Muscle of leg (tissue), 16 donors: ENCODE measurements at places on chromosomes 3 and 15. TPM values are rescaled to one million over a fixed set of nuclear protein-coding genes. Genes with fewer than 3 reads are reported as not detected.

FILIP1L gene
- polyA plus RNA-seq: 55.2 TPM

SOX14 gene
- not detected for polyA plus RNA-seq

SKOR1 gene
- polyA plus RNA-seq: 0.65 TPM

PLXND1 gene
- polyA plus RNA-seq: 148 TPM

SERPINI2 gene
- 0.18 TPM for polyA plus RNA-seq

SPATA12 gene
- 0.16 TPM for polyA plus RNA-seq

TMEM40 gene
- polyA plus RNA-seq: 12.8 TPM

SLC28A1 gene
- polyA plus RNA-seq: 0.45 TPM

RASGRF1 gene
- polyA plus RNA-seq: 0.12 TPM

DNA sequence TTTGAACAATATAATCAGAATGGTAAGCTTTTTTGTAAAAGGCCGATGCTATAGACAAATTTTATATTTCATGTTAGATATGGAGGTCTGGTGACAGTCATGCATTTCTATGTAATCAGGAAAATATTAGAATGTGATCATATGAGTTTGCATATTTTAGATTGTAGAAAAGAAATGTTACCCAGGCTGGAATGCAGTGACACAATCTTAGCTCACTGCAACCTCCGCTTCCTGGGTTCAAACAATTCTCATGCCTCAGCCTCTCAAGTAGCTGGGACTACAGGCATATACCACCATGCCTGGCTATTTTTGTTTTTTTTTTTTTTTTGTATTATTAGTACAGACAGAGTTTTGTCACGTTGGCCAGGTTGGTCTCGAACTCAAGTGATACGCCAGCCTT lies 152.0 kb downstream of the LMLN start:
- no peak for DNase-seq

- no peak for DNase-seq
These were observed 24.0 kb downstream of the CFAP100 start for GRCh38 chr3:126418661-126419131.

- DNase-seq: peak; percentile 66
These were observed 559 bp upstream of the LRRN1 start for GRCh38 chr3:3798631-3799113.

- DNase-seq: no peak
These were observed 238.0 kb downstream of the PLCL2 start for GRCh38 chr3:17122758-17123157.

- DNase-seq: peak; percentile 76
These were observed 228.2 kb upstream of the ZPLD1 start for GRCh38 chr3:102206511-102207031.

- no peak for DNase-seq
These were observed 368.5 kb upstream of the STAC start for GRCh38 chr3:36011791-36012190.

- DNase-seq: no peak
These were observed 716.8 kb upstream of the BCHE start for GRCh38 chr3:166554023-166554422.

GRCh38 chr15:90300988-90301706 lies 35.7 kb downstream of the NGRN start:
- DNase-seq: peak; percentile 45

- DNase-seq: no peak
These were observed 231.5 kb downstream of the LRTM1 start for GRCh38 chr3:54696313-54696712.

DNA sequence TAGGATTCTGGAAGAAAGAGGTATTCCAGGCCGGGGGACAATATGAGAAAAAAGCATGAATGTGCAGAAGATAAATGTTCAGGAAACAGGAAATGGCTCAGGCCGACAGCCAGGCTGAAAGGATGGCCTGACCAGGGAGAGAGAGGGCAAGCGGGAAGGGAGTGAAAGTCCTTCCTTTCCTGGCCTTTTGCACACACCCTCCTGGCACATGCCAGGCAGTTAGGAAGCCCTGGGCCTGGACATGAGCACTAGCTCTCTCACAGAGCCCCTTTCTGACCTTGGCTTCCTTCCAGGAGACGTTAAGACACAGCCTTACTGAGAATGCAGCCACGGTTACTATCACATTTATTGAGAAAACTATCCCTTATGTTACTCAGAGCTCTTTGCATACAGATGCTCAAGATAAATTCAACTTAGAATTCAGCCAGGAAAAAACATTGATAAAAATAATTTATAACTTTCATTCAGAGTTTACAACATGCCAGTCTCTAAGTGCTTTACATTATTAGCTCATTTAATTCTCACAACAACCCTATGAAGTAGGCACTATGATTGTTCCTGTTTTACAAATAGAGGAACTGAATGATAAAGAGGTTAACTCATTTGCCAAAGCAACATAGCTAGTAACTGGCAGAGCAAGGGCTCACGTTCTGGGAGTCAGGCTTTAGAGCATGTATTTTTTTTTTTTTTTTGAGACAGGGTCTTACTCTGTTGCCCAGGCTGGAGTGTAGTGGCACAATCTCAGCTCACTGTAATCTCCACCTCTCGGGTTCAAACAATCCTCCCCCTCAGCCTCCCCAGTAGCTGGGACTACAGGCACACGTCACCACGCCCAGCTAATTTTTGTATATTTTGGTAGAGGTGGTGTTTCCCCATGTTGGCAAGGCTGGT lies 39.4 kb upstream of the SMAD3 start:
- DNase-seq: peak; percentile 78

DNA sequence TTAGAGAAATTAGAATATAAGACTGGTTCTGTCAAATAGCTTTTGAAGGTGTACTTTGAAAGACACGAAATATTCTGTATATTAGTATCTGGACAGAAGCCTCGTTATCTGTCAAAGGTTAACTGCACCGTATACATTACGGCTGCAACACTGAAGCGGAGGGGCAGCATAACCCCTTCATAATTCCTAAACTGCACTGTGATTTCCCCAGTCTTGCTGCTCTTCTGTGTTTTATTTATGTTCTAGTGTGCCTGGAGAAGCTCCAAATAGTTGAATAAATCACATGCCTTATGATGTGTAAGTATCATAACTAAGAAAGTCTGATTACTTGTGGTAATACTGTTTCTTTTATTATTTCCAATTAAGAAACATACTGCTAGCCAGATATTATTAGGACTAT lies 285.7 kb upstream of the ROBO2 start:
- DNase-seq: no peak

DNA sequence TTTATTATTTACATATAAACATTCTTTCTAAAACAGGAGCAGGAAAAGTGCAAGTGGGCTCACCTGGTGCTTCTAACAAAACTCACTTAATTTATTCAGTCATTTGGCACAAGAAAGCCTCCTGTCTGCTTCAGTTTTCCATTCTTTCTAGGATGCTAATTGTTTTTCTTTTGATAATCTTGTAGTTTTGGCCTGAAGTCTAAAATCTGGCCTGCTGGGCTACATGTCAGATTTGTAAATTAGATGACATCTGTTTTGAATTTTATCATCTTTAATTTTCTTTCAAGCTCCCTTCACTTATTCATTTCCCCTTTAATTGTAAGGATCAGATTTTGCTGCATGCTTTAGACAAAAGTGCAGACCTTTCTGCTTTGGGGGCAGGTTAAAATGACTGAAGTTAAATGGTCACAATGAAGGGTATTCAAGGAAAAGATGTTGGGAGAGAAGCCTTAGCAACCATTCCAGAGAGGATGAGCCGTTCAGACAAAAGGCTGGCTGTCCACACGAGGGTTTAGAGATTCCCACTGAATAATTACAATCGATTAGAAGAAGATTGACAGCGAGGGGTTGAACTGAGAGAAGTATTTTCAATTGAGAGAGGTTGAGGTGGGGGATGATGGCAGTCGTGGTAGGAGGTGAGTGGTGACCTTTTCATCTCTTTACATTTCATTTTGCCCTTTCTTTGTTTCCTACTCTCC lies 59.9 kb upstream of the PTX3 start:
- peak; percentile 22 for DNase-seq

DNA sequence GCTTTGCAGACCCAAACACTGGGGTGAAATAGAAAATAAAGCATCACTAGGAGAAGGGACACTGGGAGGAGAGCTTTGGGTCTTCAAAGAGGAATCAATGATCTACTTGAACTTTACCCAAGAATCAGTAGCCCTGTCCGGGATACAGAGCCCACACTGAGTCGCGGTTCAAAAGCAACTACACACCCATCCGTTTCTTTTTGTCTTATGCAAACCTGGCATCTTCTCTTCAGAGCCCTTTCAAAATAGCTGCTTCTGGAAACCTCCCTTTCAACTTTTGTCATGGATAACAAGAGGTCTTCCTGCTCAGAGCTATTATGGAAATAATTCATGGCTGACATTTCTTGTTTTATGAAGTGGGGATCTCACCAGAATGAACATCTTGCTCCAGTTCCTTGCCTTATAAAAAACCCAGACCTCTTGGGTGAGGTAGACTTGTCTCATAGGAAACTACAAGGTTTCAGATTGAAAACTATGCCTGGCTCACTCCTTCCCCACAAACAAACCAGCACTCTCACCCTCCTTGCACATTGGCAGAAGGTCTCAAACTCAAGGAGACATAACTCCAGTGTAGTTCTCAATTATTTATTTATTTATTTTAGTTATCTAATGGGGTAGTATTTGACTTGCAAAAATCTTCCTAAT lies 115.1 kb upstream of the ARHGEF3 start:
- DNase-seq: no peak

- no peak for DNase-seq
These were observed 400.2 kb upstream of the ATP11B start for GRCh38 chr3:182393151-182393550.

DNA sequence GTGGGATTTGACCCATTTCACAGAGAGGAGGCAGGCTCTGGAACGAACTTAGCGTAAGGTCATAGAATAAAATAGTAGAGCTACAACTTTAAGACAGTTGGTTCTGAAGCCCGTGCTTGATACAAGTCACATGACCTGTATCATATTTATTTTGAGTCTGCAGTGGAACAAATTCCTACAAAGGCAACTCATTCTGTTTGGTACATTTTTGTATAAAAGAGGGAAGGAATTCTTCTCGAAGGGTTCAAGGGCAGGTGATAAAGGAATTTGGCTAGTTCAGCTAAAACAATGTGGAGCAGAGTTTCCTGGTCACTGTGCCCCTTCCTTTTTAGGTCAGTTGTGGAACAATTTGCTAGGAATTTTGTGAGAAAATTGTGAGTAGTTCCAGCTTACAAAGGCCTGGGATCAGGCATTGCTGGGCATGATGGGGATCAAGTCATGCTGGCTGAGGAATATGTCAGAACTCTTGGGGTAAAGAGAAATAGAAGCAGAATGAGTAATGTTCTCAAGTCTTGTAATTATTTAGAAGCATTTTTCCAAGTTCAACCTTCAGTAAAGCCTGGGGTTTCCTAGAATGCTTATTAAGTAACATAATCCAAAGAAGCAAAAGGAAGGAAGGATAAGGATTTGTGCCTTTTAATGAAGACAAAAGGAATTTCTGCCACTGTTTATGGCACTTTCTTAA lies 19.1 kb downstream of the USP3 start:
- no peak for DNase-seq

DNA sequence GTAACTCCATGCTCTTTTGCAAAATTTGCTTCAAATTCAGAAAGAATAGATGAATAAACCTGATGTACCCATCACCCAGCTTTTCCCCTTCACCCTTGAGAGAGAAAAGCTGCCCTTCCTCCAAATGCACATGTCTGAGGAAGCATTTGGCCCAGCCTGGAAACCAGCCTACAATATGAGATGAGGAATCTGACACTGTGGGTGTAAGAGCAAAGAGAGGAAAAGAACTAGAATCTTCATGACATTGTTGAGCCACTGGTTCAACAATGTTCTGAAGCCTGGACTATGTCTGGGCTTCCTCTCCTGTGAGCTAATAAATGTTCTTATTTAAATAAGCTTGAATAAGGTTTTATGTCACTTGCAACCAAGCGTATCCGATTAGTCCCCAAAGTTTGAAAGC lies 18.7 kb upstream of the DCBLD2 start:
- no peak for DNase-seq

DNA sequence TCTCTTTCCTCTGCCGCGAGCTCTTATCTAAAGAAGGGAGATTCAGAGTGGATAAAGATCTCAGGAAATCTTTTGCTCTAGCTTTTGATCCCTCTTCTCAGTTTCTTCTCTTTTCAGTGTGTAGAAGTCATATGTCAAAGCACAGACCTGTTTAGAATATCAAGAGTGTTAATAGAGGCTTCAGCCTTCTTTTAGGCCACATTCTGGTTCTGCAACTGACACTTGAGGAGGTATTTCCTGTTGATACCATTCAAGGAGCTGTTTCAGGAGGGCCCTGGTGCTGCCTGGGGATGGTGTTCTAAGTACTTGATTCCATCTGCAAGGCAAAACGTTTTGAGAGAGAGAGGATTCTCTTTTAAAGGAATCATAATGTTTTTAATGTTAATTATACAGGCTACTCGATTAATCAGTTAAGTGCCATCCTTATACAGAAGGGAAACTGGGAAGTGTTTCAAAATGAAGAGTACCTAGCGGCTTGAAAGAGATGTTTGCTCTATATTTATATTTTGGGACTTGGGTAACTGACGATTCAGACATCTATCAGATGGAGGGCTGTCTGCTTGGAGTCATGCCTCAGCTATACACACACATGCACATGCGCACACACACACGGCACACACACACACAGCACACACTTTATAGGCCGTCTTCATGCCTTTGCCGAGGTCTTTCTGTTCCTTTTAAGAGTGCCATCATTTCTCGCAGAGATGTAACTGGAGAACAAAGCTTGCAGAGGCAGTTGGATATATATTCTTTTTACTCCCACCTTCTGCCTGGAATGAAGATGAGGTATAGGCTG lies 313.9 kb downstream of the PTPRG start:
- no peak for DNase-seq

GRCh38 chr3:178174201-178174915 lies 361.9 kb upstream of the KCNMB2 start:
- no peak for DNase-seq

GRCh38 chr15:27025481-27025966 lies 54.5 kb downstream of the GABRG3 start:
- DNase-seq: peak; percentile 28

GRCh38 chr3:29868543-29869101 lies 587.8 kb downstream of the RBMS3 start:
- DNase-seq: peak; percentile 37

DNA sequence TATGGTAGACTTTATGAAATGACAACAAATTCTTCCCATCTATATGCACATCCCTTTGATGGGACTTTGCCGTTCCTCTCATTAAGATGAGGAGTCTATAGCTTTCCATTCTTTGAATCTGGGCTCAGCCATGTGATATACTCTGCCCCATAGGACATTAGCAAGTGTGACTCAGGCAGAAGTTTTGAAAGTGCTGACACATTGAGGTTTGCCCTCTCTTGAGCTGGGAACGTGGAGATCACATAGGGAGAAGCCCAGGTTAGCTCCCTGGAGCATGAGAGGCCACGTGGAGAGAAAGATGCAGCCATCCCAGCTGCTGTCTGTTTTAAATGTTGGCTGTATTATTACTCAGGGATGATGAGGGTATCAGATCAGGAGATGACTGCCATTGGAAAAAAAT lies 67.7 kb upstream of the OXTR start:
- no peak for DNase-seq

DNA sequence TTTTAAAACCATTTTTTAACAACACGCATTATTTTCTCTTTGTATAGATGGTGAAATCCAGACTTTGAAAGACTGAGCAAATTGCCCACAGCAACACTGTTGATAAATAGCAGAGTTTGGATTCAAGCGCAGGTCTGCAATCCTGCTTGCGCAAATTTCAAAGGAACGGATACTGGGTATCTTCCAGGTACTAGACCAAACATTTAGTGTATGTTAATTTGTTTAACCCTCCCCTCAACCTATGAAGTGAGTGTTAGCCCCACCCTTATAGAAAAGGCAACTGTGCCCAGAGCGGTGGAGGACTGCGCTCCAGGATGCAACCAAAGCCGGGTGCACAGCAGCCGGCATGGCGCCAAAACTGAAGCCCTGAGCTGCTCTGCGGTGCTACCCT lies 103.8 kb downstream of the CPN2 start:
- DNase-seq: no peak
